ENCODE measurements at places on chromosomes 16 and 17.

GRCh38 chr17:4411201-4411600, 22.5 kb upstream of the SPNS3 start:
- no peak for DNase-seq

GRCh38 chr16:85152414-85153030, 40.2 kb upstream of the CIBAR2 start:
- DNase-seq = no peak

DNA sequence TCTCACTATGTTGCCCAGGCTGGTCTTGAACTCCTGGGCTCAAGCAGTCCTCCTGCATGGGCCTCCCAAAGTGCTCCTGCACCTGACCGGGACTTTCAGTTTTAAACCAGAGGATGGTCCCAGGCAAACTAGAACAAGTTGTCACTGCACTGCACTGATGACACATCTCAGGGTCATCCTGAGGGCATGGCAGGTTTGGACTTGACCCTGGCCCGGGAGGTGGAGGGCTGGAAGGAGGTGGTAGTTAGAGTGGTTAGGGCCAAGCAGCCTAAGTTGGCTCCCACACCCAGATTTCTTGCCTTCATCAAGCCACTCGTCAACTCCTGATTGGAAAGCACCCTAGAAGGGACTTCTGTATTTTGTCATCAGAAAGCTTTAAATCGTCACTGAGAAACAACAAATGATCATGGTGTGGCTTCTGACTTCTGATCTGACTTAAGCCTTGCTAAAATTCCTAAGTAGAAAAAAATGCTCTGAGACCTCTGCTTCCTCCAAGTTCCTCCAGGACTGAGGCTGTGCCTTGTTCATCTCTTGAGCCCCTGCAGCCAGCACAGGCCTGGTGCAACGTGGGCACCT, 43.5 kb downstream of the EMP2 start:
- DNase-seq = no peak

DNA sequence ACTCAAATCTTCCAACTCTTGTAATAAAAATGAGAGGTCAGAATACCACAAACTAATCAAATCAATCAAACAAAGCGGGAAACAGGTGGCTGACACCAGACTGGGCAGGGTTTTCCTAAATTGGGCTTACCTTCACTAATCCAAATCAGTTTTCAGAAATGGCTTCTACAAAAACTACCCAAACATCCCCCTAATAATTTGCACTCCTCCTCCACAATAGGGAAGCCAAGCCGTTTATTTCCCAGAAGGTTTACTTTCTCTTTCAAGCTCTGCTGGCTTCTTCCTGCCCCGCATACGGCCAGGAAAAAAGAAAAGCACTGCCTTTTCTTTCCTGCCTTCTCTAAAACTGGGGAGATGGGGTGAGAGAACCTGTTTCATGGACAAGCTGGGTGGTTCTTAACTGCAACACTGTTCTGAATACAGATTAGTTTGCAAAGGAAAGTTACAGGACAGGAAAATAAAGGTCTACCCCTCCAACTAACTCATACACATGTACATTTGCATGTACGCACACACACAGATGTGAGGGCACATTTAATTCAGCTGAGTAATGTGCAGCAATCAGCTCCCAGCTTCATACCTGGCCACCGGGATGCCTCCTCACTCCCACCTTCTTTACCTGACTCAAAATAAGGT, 9.2 kb downstream of the STAT3 start:
- no peak for DNase-seq

GRCh38 chr17:48747445-48748363, 19.2 kb upstream of the HOXB13 start:
- no peak for DNase-seq

- DNase-seq = no peak
These were observed 40.7 kb downstream of the ABCA5 start for GRCh38 chr17:69286257-69286656.

GRCh38 chr17:63445954-63446752, at the start of gene CYB561:
Gene CYB561 (minus strand): TSS chr17:63446306. CDS start chr17:63437547, 8,759 bp downstream.
- no peak for DNase-seq

- DNase-seq = no peak
These were observed 33.9 kb downstream of the AXIN1 start for GRCh38 chr16:318628-319027.

DNA sequence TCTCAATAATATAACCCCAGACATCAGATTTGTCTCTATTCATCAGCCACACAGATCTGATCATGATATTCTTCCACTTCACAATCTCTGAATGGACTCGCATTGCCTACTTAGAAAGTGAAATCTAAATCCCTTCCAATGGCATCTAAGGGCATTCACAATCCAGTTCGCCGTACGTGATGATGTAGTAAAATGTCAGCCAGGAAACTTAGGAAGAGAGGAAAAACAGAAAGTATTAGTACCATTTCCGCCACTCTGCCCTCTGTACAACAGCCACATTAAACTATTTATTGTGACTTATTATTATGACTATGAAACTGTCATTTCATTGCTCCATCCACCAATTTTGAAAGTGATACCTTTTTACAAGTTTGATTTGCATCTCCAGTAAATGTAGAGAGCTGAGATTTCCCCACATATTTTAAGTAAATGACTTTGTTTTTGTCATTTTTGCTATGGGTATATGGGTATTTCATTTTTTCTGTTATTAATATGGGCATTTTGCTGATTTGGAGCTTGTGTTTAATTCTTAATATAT, 69.4 kb upstream of the SMIM36 start:
- DNase-seq = no peak

- DNase-seq = no peak
These were observed 9.8 kb upstream of the CTCF start for GRCh38 chr16:67552476-67552875.

DNA sequence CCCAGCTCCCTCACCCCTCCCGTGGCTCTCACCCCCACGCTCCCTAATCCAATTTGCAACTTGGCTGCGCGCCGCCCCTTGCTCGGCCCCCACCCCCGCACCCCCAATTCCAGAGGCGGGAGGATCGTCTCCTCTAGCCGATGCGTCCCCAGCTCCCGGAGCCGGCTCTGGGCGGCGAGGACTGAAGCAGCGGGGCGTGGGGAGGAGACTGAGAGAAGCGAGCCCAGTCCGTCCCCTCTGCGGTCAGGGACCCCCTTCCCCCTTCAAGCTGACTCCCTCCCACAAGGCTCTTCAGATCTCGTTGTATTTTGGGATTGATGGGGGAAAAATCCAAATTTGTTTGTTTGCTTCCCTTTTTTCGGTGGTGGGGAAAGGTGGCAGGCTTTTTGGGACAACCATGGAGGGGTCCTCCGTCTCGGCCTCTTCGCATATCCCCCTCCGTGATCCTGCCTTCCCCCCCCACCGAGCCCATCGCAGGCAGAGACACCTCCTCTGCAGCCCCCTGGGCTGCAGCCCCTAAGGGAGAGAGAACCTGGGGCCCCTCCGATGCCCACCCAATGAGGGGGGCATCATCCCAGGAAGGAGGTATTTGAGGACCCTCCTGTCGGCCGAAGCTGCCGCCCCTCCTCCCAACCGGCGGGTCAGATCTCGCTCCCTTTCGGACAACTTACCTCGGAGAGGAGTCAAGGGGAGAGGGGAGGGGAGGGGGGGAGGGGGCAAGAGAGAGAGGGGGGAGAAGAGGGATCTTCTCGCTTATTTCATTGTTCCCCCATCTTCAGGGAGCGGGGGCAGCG, 466 bp downstream of the NEUROD2 start:
- DNase-seq = no peak

- no peak for DNase-seq
These were observed 1.3 kb upstream of the TUBB3 start for GRCh38 chr16:89921702-89922476.

DNA sequence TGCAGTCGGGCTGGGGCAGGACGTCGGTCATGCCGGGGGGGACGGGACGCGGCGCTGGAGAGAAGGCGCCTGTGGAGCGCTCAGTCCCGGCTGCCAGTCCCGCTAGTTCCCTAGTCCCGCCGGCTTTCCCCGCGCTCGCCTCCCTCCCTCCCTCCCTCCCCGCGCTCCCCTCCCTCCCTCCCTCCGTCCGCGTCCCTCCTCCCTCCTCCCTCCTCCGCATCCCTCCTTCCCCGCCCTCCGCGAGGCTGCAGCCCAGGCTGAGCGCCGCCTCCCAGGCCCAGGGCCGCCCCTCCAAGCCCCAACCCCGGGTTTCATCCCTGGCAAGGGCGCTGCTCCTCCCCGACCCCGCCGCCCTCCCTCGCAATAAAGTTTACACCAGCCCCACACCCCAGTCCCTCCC, 34.8 kb downstream of the TIMM22 start:
- no peak for DNase-seq

DNA sequence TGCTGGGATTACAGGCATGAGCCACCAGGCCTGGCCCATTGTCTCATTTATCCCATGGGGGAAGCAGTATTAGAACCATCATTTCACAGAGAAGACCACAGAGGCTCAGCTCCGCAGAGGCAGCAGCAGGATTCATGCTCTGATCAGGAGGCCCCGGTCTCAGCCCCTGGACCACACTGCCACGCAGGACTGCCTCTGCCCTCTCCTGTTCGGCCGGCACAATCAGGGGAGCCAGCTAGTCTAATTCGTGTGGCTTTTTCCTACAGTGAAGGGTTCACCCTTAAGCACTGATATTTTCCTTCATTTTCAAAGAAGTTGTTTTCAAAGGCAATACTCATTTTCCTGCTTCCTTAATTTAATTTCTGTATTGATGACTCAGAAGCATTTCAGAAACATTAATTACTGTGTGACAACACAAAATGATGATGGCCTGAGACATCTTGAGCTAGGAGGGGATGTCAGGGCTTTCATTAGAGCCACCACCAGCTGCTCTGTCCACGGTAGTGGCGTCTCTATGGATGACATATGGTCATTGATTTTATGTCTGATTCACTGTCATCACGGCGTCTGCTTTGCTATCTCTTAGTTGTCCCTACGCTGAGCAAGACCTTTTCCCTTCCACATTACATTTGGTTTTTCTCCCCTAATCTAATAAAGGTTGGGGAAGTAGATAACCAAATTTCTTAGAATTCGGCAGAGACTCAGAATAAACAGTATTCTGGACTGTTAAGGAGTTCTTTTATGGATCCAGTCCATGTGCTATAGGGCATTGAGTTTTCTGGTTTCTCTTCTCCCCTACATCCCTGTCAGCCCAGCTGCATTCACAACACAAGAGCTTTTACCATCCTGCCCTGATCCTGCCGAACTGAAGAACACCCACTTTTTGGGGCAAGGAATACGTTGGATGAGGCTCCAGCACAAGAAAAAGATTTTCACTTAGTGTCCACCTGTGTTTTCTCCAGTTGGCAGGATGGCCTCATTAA, 314.0 kb downstream of the SLC39A11 start:
- DNase-seq = no peak

DNA sequence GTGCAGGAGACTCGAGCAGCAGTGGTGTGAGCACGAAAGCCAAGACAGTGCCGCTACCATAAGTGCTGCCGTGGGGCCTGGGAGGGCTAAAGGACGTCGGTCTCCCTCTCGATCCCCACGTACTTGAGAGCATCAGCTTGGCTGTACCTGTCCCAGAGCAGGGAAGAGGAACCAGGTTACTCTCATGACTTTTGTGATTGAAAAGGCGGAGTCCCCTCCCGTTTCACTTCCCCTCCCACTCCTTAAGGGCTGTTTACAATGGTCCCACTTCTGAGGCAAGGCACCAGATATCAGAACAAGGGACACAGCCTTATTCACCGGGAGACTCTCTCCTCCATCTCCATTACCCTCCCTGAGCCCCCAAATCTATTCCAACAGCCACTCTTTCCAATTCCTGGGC, 20.1 kb downstream of the CNTNAP1 start:
- no peak for DNase-seq

DNA sequence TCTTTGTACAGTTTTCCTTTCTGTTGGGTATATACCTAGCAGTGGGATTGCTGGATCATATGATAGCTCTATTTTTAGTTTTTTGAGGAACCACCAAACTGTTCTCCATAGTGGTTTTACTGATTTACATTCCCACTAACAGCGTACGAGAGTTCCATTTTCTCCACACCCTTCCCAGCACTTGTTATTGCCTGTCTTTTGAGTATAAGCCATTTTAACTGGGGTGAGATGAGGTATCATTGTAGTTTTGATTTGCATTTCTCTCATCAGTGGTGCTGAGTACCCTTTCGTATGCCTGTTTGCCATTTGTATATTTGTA, 887 bp upstream of the EVI2B start:
- DNase-seq = no peak

- no peak for DNase-seq
These were observed 564.0 kb downstream of the MAF start for GRCh38 chr16:79036541-79036940.

DNA sequence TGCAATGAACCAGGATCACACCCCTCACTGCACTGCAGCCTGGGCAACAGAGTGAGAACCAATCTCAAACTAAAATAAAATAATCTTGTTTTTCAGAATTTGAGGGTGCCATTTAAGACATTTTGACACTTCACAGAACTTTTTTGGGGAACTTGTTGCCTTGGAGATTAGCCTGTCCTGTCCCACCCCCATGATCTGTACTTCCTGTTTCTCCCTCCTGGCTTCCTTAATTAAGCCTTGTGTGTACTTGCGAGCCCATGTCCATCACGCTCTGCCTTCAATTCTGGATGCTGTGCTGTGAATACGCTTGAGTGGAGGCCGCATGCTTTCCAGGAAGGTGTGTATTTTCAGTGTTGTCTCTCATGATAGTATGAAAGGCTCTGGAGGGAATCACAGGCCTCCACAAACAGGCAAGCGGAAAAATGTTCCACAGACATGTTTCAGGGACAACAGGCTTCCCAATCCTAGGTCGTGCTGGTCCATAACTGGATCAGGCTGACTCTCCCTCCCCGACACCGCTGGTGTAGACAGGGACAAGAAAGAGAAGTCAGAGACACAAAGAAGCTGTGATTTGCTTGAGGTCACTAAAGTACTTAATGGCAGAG, 56.9 kb downstream of the NOS2 start:
- DNase-seq = no peak

- no peak for DNase-seq
These were observed 630 bp downstream of the RNFT1 start for GRCh38 chr17:59963738-59964481.

GRCh38 chr16:71421911-71422310, 19.9 kb downstream of the TLE7 start:
- no peak for DNase-seq

DNA sequence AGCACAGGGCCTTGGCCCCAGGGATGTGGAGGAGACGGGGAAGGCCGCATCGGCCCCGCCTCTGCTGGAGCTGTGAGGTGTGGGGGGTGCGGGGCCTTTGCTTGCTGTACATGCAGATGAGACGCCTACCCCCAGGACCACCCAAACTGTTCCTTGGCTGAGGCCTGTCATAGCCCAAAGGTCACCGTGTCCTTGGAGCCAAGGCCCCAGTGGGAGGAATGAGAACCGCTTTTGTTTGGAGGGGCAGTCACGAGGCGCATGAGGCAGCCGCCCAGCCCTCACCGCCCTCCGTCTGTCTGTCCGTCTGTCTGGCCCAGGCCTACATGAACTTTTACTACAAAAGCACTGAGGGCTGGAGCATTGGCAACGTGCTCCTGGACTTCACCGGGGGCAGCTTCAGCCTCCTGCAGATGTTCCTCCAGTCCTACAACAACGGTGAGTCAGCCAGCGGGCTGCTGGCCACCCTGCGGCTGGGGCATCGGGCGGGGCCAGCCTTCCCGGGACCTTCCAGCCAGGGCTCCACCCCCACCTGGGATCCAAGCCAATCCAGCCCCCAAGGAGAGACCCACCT, 8.8 kb downstream of the TAX1BP3 start:
- no peak for DNase-seq

GRCh38 chr17:48571024-48571818, 6.9 kb downstream of the HOXB4 start:
- no peak for DNase-seq
